Thoracic aorta (tissue), 2 donors: ENCODE measurements at places on chromosomes 3 and 15. TPM values are rescaled to one million over a fixed set of nuclear protein-coding genes. Genes with fewer than 3 reads are reported as not detected.

DNA sequence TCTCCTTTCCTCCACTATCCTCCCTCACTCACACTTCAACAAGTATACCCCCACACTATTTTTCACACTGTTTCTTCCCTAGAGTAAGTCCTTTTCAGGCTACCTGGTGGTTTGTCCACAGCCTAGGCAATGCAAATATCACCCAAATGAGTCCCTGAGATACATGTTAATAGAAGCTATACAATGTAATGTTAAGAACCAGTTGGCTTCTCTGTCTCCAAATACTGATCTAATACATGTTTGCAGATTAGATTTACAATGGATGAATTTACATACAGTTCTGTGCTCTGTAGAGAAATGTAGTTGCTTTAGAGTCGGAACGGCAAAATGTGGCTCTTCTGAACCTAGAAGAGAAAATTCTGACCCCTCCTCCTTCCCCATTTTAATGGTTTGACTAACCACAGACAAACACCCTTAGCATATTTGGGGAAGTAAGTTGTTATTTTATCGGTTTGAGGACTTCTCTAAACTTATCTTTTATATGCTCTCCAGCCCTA is 63.6 kb upstream of the MBNL1 start:
- DNase-seq: no peak

DNA sequence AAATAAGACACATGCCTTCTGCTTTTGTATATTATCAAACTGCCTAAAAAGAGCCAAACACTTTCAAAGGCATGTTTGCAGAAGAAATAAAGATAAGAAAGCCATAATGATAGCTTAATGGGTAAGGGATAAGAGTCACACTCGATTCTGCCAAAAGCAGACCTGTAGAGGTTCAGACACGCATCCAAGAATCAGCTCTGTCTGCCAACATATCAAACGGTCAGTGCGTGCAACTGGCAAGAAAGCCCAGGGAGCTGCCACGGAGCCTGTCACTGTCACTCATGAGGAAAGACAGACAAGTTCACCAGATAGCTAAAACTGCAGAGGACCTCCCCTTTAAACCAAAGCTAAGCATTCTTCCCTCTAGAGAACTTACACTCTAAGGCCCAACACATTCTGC is 23.2 kb downstream of the DCP1A start:
- DNase-seq: no peak

- DNase-seq: no peak
Observed at GRCh38 chr3:187551416-187551815, 118.8 kb downstream of the SST start.

GRCh38 chr3:75192146-75192616 is 471.9 kb upstream of the FRG2C start:
- no peak for DNase-seq

DNA sequence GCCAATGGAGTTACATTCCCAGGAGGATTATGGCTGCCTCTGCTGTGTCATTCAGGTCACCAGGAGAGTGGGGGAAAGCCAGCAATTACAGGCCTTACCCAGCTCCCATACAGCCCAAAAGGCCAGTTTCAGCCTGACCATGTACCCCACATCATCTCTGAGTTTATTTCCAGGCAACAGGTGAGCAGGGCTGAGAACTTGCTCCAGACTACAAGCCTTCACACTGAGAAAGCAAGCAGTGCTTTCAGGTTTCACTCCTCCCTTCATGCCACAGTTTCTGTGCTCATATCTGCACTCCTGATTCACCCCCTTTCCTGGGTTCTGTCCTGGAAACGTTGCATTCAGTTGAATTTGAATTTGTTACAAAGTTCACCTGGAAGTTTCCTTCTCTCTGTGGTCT is 68.1 kb upstream of the ABI3BP start:
- no peak for DNase-seq

GRCh38 chr15:67248011-67248505 is 6.4 kb downstream of the AAGAB start:
- no peak for DNase-seq

- no peak for DNase-seq
Observed at GRCh38 chr3:192864941-192865340, 52.7 kb downstream of the MB21D2 start.

DNA sequence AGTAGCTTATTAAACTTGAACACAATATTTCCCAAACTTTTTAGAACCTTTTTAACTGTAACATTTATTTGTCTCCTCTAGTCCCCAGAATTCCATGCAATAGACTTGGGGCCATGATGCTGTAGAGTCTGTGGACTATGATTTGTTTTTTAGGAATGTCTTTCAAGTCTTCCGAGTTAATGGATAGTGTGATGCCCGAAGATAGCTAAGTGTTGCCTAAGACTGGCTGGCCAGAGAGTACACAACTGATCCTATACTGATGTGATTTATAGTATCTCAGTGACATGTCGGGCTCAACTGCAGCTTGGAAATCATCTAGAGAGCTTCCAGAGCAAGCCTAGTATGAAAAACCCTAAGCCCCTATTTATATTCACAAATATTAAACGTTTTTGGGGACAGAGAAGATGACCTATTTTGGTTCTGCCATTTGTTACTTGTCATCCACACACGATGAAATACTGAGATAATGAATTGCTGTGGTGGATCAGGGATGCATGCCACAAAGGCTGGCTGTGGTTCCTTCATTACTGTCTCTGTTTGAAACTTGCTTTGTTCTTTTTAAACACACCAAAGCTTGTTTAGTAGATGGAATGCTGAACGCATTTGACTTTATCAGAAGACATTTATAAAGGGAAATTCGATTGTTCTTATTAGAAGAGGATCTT is 507.4 kb downstream of the TAFA4 start:
- DNase-seq: no peak

GRCh38 chr3:157335233-157336076 is 101.2 kb upstream of the PTX3 start:
- DNase-seq: no peak

DNA sequence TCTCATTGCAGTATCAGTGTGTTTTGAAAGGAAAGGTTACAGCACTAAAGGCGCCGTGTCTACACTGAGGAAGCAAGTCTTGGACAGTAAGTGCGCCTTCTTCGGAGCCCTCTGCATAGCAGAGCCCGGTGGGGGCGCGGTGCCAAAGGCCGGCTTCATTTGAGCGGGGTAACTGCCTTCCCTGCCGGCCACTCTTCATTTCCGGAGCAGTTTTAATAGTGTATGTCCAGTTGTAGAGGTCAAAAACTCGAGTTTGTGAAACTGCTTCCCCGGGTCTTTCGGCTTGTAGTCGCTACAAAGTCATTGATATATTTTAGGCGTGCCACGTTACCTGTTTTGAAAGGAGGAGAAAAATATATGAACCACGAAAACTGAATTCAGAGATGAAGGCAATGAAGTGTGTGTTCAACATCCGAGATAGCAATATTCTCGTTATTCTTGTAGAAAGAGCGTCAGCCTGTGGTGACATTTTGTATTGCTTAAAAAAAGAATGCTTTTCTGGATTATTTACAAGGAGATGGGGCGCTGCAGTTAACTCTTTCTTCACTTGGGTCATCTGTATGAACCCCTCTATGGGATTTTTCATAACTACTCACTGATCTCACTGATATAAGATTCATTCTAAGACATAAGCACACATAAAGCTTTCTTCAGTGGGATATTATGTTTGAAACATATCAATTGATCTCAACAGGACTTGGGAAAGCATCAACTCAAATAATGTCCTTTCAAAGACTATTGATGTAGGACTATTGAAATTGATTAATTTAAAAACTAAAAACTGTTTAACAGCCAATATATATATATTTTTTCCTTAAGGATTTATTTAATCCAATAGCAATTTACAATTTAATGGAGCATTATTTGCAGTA is 3.0 kb downstream of the ALCAM start:
- DNase-seq: no peak

GRCh38 chr15:45871121-45871855 is 236.5 kb downstream of the SQOR start:
- no peak for DNase-seq

GRCh38 chr3:4680871-4681300 is 187.7 kb downstream of the ITPR1 start:
- DNase-seq: no peak

DNA sequence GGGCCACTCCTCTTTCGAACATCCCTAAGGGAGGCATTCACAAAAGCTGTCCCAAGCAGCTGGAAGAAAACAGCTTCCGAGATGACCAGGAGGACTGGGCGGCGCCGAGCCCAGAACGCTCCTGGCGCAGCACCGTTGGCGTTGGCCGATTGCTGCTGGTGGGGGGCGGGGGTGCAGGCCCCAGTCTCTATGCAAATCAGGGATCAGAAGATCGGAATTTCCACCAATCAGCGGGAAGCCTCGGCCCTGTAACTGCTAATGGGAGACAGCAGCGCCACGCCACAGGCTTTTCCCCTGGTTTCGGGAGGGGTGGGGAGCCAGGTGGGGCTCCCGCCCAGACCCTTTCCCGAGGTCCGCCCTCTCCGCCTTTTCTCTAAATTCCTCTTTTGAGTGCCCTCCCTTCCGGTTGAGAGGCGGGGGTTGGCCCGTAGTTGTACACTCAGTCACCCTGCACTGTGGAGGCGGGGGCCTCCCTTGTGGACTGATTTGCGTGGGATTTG is 27.0 kb downstream of the HMCES start:
- peak; percentile 85 for DNase-seq

- DNase-seq: no peak
Observed at GRCh38 chr3:136802481-136802996, 16.4 kb upstream of the SLC35G2 start.

- DNase-seq: no peak
Observed at GRCh38 chr15:49382394-49382793, 40.6 kb upstream of the FGF7 start.

DNA sequence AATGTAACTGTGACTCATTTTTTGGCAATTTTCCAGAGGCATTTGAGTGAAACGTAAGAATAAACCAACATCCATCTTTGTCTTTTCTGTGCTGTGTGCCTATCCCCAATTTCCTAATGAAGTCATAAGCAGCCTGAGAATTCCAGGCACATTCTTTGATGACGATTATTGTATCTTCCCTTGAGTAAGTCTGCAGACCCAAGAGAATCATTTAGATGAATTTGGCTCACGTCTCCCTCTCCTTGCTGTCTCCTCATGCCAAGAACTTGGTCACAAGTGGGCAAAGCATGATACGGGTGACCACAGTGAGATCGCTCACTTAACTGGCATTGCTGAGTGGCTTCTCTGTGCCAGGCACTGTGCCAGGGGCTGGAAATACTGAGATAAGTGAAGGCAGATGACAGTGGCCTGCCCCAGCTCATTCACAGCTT is 384.5 kb upstream of the IL12A start:
- DNase-seq: no peak

DNA sequence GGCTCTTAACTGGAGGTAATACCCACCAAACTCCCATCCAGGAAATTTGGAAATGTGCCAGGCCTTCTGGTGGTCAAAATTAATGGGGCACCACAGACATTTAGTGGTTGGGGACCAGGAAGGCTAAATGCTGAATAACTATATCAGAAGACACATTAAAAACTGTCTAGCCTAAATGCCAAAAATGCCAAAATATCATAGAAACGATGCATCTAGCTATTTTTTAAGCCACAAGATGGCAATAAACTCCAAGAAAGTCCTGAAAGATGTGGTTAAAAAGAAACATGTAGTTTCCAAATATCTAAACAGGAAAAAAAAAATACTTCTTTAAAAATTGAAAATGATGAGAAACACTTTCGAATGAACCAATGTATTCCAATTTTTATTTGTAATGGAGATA is 19.9 kb downstream of the CCDC14 start:
- no peak for DNase-seq

DNA sequence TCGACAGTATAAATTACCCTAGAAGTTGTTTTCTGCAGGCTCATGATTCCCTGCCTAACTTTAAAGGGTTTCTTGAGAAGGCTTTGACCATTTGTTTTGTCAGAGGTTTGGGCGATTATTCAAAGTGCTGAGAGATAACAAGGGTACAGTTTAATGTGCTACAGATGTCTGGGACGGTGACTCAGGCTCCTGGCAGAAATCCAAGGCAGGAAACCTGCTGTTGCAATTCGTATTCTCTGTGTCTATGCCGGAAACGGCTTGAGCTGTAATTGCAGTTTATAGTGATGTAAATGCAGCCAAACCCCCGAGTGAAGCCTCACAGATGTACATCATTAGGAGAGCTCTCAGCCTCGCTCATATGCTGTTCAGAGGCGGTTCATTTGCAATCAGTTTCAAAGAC is 65.6 kb downstream of the SYNPR start:
- peak; percentile 4 for DNase-seq

Gene FOXB1
- not detected for total RNA-seq

Gene PSMD2
- 160 TPM for total RNA-seq

Gene C2CD4A
- not detected for total RNA-seq

Gene ZNF502
- total RNA-seq: 4.5 TPM

Gene SLC2A2
- total RNA-seq: not detected

Gene LRRK1
- 17.2 TPM for total RNA-seq

Gene CEP97
- 4.7 TPM for total RNA-seq

Gene ACKR2
- 10.0 TPM for total RNA-seq

Gene TAGLN3
- total RNA-seq: not detected

Gene ESYT3
- 1.9 TPM for total RNA-seq
